ENCODE measurements at places on chromosomes 11 and 22.

- DNase-seq, result peak; percentile 63
Measured at GRCh38 chr11:13962562-13963168, at the start of gene SPON1. Gene SPON1, plus strand, starts transcription at chr11:13962723. Its CDS starts 182 bp downstream, at chr11:13962905.

- peak; percentile 80 for DNase-seq
Measured at GRCh38 chr11:72239313-72239848, 4.6 kb downstream of the PHOX2A start.

DNA sequence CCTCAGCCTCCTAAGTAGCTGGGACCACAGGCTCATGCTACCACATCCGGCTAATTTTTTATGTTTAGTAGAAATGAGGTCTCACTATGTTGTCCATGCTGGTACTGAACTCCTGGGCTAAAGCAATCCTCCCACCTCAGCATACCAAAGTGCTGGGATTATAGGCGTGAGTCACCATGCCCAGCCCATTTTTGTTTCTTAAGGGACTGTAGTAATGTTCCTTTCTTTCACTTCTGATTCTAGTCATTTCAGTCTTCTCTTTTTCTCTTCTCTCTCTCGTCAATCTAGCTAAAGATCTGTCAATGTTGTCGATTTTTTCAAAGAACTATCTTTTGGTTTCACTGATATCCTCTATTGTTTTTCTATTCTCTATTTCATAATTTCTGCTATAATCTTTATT lies 111.0 kb upstream of the APOA1 start:
- DNase-seq, result no peak

DNA sequence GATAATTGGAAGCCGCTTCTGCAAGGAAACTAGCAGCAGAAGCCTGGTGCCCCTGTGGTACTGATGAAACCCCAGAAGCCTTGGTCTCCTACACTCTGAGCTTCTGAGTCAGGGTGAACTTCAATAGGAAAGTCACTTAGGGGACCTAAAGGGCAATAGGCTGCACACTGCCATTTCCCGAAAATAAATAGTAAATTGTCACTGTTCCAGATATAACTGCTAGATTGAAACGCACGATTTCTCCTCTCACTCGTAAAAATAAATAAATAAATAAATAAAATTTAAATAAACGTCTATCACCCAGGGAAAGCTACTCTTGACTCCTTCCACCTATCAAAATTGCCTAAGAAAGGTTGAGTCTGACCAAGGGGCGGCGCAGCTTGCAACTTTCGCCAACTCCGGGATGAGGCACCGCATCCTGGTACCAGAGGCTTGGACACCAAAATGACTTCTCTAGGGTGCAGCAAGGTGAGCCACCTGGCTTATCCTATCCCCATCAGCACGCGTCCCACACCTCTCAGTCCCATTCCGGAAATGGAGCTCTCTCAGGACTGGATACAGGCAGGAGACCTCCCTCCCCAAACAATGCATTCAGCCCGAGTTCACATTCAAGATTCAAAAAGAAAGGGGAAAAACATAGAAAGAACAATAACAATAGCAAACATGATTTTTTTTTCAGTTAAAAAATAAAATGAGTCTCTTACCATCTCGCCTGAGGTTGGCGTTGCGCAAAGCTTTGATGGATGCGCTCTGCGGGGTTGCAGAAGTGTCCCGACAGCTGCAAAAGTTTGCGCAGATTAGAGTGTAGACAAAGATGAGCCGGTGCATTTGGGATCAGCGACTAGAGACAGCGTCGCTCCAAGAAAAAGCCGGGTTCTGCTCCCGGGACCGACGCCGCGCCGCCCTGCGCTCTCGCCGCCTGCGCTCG lies 583 bp downstream of the PDGFD start:
- DNase-seq, result peak; percentile 11

DNA sequence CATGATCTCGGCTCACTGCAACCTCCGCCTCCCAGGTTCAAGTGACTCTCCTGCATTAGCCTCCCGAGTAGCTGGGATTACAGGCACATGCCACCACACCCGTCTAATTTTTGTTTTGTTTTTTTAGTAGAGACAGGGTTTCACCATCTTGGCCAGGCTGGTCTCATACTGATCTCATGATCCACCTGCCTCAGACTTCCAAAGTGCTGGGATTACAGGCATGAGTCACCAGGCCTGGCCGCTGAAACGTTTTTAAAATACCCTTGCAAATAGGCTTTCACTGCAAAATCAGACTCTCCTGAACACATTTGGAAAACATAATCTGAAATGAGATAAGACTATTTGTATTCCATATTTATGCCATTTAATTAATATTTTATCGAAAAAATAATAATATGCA lies 826.1 kb upstream of the CNTN5 start:
- no peak for DNase-seq

DNA sequence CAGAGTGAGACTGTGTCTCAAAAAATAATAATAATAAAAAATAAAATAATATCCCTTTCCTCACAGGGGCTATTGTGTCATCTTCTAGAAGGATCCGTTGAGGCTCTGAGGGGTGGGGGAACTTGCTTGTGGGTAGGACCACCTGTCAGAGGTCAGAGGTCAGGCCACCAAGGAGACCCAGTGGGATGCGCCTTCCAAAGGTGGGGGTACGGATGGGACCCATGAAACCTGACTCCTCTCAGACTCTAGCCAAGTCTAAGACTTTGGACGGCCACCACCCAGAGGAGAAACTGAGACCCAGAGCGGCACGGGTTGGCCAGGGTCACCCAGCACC lies 367 bp upstream of the MMP11 start:
- no peak for DNase-seq

GRCh38 chr11:1194231-1194976 lies 28.5 kb upstream of the MUC5B start:
- DNase-seq, result no peak

DNA sequence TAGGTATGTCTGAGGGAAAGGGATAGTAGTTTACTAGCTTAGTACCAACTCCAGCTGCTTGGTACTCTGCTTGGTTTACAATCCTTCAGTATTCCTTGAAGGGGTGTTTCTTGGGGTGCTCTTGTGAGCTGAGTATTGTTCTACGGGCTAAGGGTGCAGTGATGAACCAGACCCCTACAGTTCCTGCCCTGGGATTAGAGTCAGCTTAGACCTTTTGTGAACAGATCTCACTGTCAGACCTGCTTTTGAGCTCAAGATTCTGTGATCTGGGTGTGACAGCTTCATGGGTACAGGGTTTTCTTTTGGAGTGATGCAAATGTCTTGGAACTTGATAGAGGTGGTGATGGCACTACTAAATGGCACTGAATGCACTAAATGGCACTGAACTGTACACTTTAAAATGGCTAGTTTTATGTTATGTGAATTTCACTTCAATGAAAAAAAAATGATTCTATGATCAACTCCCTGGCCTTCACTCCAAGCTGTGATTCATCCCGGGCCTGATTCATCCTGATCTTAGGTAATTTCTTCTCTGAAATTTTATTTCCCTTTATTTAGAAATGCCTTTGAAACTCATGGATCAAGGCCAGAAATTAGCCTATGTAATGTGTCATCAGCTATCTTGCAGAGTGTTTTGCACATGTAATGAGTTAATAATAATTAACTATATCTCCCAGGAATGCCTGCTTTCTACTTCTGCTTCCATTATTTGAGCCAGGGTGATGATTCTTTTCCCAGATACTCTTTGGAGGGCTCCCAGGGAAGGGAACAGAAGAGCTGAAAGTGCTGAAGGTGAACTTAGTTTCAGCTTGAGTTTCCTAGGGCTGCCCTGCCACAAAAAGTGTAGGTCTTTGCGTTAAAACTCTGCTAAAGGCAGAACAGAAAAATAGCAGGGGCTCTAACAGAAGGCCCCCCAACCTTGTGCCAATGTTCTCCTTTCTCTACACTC lies 87.9 kb downstream of the NCAM1 start:
- no peak for DNase-seq

- DNase-seq, result no peak
Measured at GRCh38 chr11:79966592-79966991, 525.8 kb upstream of the TENM4 start.

- peak; percentile 89 for DNase-seq
Measured at GRCh38 chr11:77411717-77412441, 62.0 kb downstream of the PAK1 start.

- DNase-seq, result no peak
Measured at GRCh38 chr11:104462341-104462740, 298.4 kb upstream of the PDGFD start.

GRCh38 chr11:34222030-34222429 lies 116.6 kb downstream of the NAT10 start:
- DNase-seq, result no peak

GRCh38 chr22:47032091-47032943 lies 269.9 kb downstream of the TBC1D22A start:
- no peak for DNase-seq

DNA sequence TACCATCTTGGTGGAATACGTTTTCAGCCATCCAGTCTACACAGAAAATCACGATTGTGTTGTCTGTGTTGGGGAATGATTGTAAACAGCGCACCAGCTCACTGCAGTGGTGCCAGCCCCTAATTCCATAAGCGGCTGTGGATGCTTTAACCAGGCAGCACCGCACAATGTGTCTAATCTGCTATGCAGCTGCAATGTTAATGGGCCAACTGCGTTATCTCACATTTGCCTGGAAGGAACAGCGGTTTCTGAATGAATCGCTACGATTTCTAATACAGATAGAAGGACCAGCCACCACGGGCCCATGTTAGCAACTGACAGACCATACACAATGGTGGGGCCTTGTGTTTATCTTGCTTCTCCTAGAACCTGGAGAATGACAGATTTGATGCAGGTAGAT lies 384.5 kb upstream of the KIRREL3 start:
- DNase-seq, result no peak

DNA sequence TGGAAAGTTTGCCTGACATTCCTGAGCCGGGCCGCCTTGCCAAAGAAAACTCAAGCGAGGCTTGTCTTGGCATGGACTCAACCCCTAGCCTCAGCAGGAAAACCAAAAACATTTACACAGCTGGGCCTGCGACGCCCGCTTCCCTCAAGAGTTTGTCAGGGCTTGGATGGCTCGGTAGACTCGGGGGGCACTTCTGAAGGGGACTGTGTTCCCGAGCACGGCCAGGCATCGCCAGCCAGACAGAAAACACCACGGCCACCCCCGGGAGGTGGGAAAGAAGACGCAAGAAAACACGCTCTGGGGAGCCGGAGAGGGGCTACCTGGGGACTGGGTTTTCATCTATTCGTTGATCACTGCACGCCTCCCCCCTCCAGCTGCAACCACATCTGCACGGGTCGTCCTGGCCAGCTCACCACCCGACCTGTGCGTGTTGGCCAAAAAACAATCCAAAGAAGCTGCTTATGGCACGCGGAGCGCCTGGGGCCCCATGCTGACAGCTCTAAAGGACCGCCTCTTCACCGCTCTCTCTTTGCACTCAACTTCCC lies 380.7 kb downstream of the MN1 start:
- peak; percentile 79 for DNase-seq

DNA sequence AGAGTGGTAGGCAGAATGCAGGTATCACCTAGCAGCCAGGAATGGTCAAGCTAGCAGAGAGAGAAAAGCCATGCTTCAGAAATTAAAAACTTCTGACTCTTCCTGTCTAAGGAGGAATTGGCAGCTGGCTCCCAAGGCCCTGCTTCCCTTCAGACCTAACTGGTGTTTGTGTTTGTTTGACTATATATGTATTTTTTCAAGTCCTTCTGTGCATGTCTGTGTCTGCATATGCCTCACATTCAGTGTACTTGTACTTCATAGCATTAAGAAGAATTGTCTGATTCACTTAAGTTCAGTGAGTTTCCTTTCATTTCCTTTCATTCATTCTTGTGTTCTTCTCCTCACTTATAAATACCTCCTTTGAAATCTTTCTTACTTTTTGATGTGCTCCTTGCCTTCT lies 109.0 kb upstream of the RRM1 start:
- no peak for DNase-seq
